ENCODE measurements at places on chromosomes 16 and 17.

DNA sequence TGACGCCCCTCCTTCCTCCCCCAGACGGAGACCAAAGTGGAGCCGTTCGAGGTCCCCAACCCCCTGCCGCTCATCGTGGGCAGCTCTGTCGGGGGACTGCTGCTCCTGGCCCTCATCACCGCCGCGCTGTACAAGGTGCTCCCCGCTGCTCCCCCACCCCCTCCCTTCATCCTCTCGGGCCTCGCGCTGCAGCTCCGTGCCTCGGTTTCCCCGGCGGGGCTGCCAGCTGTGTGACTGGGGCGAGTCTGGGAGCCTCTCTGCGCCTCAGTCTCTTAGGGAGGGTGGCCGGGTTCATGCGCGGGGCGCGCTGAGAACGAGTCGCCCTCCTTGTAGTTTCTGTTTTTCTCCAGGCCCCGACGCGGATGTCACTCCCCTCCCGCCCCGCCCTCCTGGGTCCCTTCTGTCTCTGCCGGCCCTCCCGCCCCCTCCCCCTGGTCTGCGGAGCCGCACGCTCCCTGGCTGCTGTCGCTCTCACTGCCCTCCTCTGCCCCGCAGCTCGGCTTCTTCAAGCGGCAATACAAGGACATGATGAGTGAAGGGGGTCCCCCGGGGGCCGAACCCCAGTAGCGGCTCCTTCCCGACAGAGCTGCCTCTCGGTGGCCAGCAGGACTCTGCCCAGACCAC lies 23.7 kb upstream of the ITGAX start:
- no peak for DNase-seq

GRCh38 chr16:79897453-79898146 lies 297.1 kb upstream of the MAF start:
- no peak for DNase-seq

- DNase-seq, result no peak
Measured at GRCh38 chr16:17076818-17077498, 393.8 kb downstream of the XYLT1 start.

- no peak for DNase-seq
Measured at GRCh38 chr17:39663340-39663687, 1.8 kb upstream of the TCAP start.

- DNase-seq, result peak; percentile 3
Measured at GRCh38 chr17:35373984-35374765, 754 bp upstream of the SLFN11 start.

GRCh38 chr16:84988328-84989080 lies 22.8 kb downstream of the ZDHHC7 start:
- DNase-seq, result no peak

- DNase-seq, result no peak
Measured at GRCh38 chr16:23114131-23114904, 34.9 kb downstream of the USP31 start.

DNA sequence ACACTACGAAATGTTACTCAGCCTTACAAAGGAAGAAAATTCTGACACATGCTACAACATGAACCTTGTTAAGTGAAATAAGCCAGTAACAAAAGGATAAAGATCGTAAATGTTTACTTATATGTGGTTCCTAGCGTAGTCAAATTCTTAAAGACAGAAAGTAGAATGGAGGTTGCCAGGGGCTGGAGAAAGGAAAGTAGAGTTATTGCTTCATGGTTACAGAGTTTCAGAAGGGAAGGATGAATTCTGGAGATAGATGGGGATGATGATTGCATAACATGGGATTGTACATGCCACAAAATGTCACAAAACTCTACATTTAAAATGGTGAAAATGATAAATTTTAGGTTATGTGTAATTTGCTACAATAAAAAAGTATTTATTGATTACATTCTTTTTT lies 103.8 kb downstream of the CHD9NB start:
- no peak for DNase-seq

- DNase-seq, result no peak
Measured at GRCh38 chr17:60901242-60901641, 223.6 kb downstream of the BCAS3 start.

DNA sequence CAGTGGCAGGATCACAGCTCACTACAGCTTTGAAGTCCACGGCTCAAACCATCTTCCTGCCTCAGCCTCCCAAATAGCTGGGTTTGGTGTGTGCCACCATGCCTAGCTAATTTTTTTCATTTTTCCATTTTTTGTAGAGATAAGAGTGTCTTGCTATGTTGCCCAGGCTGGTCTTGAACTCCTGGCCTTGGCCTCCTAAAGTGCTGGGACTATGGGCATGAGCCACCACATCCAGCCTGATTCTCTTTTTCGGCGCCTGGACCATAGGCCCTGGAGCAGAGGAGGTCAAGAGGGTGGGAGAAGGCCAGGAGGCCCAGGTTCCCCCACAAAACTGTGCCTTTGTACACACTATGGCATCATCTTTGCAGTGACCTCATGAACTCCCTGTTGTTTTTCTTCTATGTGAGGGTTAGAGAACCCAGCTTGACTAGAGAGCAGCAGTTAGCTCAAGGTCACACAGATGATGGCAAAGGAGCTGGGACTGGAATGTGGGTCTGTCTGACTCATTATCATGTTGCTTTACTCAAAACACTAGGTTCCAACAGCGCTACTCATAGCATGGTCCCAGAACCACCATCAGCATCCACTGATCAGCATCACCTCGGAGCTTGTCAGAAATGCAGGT lies 16.3 kb downstream of the SCN4A start:
- DNase-seq, result no peak

All from activated T-helper 1 cell treated with Interleukin-2 at 50 U/mL for 16 hours (primary cell).